ENCODE measurements at places on chromosomes 13 and 19. TPM values are rescaled to one million over a fixed set of nuclear protein-coding genes. Genes with fewer than 3 reads are reported as not detected.

The CRX gene
- not detected for polyA plus RNA-seq

DNA sequence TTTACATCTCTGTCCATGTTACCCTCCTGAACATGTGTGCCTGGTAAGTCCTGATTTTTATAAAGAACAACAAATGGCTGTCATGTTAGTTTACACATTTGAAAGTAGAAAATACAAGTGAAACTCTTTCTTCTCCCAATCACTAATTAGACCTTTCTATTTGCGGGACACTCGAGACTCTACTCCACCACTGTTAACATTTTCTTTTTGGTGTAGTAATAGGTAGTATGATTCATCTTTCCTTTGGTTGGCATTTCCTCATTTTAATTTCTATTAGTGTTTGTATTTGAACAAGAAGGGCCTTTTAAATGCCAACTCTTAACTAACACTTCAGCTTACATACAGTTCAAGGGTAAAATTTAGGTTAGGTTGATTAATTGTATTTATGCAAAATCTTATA, 371.1 kb downstream of the PCDH9 start:
- no peaks in the 10 kb centered on the region for H3K4me1 ChIP-seq
- H3K36me3 ChIP-seq = no peaks in the 10 kb centered on the region
- no peak for DNase-seq
- no peak overlapping the region for H3K4me3 ChIP-seq

The EDDM13 gene
- polyA plus RNA-seq = not detected

The DCT gene
- polyA plus RNA-seq = 0.27 TPM

The SYCN gene
- 2,558 TPM for polyA plus RNA-seq

Measured in pancreas (tissue), 10 donors.